ENCODE measurements at places on chromosomes 1 and 21. TPM values are rescaled to one million over a fixed set of nuclear protein-coding genes. Genes with fewer than 3 reads are reported as not detected.

GRCh38 chr21:36759348-36760083 is 60.6 kb downstream of the SIM2 start:
- DNase-seq, result no peak

- DNase-seq, result no peak
These were observed 20.1 kb upstream of the PTPRF start for GRCh38 chr1:43510621-43511020.

DNA sequence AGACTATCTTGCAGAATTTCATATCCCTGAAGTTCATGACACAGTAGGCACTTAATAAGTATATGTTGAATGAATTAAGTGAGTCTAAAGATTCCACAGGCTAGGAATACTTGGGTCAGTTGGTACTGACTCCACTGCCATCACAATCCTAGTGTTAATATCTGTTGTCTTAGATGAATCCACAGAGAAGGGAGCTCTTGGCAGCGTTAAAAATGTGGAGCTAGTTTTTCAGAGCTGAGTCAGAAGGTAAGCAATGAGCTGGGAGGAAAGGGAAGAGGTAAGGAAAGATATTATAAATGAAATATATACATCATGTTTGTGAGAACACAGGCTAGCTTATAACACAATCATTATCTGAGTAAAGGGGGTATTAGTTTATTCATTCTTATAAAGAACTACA is 21.8 kb upstream of the GORAB start:
- no peak for DNase-seq

Gene C8A
- total RNA-seq, result not detected

DNA sequence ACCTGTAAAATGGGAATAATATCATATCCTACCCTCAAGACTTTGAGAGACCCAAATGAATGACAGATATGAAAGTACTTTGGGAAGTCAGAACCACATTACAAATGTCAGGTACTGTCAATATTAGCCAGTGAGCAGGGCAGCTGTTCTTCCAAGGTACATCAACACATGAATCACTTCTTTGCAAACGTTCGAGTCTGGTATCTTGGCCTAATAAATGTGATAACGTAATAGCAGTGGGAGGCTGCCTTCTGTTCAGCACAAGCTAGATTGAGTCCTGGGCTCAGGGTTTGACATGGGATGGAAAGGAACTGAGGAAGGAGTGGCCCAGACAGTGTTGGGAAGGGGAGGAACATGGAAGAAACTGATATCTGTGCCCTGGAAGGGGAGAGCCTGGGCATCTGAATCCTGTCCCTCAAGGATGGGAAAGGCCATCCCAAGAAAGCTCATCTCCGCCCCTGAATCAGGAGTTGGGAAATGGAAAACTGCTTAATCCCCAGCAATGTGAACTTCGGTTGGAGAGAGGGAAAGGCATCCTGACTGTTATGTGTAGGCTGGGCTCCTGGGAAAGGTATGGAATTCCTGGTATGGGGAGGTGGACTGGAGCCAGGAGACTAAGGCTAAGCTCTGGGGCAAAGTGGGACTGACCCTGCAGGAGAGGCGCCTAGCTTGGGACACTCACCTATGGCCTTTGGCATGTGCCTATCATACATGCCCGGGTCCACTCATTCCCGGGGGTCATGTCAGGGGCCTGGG is 14.3 kb downstream of the KCNC4 start:
- DNase-seq, result no peak

DNA sequence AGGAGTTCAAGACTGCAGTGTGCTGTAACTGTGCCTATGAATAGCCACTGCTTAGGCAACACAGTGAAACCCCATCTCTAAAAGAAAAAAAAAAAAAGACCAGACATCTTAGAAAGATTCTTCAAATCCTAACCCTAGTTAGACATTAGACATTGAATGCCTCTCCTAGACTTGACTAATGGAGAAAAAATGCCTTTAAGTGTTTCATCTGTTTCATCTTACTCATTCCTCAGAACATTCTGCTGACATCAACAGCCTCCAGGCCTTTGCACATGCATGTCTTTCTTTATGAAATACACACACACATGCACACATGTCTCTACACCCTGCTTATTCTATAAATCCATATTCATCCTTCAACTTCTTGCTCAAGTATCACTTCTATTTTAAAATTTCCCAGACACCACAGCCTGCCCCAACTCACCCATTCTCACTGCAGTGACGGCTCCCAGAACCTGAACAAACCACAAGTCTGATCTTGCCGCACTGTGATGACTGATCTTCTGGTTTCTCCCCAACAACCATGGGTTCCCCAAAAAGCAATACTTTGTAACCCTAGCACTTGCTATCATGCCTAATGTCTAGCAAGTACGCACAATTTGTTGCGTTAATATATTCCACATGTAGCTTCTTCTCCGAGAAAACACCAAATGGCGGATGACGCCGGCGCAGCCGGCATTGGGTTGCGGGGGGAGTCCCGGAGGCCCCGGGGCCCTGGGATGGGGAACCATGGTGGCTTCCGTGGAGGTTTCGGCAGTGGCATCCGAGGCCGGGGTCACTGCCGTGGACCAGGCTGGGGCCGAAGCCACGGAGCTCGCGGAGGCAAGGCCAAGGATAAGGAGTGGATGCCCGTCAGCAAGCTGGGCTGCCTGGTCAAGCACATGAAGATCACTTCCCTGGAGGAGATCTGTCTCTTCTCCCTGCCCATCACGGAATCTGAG is 37.4 kb downstream of the LRRC52 start:
- DNase-seq, result no peak

DNA sequence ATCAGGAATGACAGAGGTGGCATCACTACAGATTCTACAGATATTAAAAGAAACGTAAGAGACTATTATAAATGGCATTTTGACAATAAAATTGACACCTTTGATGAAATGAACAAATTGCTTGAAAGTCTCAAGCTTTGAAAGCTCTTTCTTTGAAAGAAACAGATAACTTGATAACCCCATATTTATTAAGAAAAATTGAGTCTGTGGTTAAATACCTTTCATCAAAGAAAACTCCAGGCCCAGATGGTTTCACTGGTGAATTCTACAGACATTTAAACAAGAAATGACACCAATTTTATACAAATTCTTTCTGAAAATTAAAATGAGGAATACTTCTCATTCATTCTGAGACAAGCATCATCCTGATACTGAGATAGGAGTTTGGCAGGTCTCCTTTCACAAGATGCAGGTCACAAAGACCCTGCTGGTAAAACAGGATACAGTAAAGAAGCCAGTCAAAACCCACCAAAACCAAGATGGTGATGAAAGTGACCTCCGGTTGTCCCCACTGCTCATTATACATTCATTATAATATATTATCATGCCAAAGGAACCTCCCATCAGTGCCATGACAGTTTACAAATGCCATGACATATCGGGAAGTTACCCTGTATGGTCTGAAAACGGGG is 210.9 kb downstream of the AKT3 start:
- no peak for DNase-seq

GRCh38 chr1:156935505-156936128 is 15.2 kb downstream of the LRRC71 start:
- DNase-seq, result no peak

Gene KRTAP10-2
- not detected for total RNA-seq
